ENCODE measurements at places on chromosomes 5 and 9.

DNA sequence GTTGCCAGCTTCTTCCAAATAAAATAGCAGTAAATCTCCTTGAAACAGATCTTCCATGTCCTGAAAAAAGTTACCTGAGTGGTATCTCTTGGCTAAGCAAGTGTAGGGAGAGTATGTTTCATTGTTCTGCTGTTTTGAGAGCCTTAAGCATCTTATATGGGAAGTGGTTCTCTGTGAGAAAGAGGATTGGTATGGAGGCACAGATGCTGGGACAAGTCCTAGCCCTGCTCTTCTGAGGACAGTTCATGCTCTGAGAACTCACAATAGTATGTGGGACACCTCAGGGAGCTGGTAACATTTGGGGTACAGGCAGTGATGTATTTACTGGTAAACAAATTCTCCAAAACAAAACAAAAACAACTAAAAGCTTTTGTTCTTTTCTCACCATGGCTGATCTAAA lies 2.0 kb downstream of the PPP3R2 start:
- DNase-seq, result no peak

- no peak for DNase-seq
Observed at GRCh38 chr9:5499889-5500398, 10.4 kb upstream of the PDCD1LG2 start.

DNA sequence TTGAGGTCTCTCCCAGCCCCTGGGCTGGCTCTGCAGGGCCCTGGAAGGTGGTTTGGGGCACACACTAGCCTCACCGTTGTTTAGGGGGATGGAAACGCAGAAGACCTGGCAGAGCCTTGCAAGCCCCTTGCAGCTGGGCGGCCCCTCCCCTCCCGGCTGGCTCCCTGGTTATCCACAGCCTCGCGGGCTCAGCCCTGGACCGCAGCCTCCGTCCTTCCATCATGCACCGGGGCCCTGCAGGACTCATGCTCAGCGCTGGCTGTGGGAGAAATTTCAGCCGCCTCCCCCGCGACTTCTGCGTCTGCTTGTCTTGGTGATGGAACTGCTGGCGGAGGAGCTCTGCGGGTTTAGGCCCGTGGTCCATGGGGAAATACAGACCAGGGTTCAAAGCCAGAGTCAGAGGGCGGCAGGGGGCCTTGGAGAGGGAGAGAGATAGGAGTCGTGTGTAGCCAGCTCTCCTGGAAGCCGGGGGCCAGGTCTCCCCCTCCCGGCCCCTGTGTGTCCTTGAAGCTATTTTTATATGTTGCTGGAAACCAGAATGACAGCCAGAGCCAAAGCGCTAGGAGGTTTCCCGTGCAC lies 75.8 kb upstream of the IER5L start:
- DNase-seq, result no peak

- DNase-seq, result no peak
Observed at GRCh38 chr9:116447934-116448333, 239.2 kb upstream of the TRIM32 start.

DNA sequence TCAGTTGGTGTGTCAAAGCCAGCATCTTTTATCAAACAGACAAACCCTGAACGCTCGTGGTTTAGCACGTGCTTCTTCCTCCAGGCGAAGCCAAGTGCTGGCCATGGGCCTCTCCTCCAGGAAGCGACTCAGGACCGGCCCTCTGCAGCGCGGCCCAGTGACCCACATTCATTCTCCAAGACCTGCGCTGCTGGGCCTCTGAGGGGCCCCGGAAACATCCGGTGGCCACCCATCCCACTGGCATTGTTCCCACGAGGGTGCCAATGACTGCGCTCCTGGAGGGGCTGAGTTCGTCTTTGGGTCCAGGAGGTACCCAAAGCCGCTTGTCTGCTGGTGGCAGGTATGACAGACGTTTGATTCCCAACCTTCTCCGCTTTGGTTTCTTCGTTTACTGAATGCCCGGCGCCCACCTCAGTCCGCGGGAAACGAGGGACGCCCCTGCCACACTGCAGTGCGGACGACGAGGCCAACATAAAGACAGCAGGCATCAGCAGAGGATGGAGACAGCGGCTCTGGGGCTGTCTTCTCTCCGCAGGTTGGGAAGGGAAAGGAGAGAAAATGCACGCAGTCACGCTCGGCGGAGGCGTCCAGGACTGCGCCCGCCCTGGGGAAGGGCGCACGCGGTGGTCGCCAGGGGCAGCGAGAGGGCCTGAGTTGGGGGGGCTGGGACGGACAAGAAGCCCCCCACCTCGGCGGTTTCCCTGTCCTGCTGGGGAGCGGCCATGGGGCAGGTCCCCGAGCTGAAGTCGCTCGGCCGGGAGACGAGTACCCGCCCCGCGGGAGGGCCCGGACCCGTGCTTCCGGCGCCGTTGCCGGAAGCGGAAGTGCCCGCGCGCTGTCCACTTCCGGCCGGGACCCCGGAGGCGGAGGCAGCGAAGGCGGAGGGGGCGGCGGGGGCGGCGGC lies at the start of gene EXOC3:
EXOC3 (plus strand) TSS at position 842 of the 904 bp plus-strand sequence. CDS start 3,030 bp downstream, outside the sequence.
- peak; percentile 61 for DNase-seq

- DNase-seq, result no peak
Observed at GRCh38 chr5:14436801-14437542, 144.6 kb upstream of the OTULINL start.

DNA sequence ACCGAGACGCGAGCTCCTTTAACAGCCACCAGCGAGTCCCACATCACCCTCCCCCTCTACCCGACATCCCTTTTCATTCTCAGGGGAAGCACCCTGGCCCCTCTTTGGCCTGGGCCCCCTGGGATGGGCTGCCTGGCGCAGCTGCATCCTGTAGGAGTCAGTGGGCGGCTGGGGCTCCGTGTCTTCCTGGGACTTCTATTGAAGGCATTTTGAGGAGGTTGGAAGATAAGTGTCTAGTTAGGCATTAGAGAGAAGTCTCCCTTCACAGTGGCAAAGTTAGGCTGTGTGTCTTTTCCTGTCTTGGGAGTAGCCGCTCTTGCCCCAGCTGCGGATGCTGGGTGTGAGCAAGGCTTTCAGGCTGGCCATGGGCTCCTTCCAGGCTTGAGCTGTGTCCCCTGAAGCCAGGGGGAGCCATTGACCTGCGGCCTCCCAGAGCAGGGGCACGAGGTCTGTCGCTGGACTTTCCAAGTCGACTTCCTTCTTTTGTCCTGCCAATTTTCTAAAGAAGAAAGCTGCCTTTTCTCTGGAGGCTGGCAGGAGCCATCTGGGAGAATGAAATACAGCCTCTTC lies 18.6 kb upstream of the NKD2 start:
- no peak for DNase-seq

- no peak for DNase-seq
Observed at GRCh38 chr9:128409450-128409849, 11.2 kb upstream of the CERCAM start.

DNA sequence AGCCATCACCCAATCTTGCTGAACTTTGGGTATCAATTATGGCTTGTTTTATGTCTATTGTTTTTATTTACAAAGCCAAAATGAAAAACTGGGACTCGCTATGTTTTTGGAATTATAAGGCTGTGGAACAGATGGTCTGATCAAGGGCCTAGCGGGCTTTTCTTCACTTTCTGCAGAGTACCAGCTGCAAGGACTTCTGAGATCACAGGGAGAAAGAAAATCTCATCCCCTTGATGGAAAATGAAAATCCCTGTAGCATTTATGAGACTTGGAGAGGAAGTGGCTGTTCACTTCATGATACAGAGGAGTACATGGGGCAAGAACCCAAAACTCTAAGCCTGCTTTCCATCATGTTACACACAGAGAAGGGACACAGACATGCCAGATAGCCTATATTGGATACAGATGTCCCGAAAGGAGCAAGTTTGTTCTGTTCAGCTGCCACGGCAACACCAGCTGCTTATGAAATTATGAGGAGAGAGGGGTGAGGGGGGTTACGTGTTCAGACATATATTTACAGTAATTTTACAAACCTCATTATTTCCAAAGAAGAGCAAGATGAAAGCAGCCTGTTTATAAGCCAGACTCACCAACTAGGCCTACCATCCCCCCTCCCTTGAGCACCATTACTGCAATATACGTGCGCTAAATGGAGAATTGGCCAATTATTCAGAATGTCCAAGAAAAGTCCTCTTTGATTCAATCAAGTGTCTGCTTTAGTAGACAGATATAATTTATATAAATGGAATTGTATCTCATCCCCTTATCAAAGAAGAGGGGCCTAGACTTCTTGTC lies 220.0 kb downstream of the MARCHF11 start:
- no peak for DNase-seq

DNA sequence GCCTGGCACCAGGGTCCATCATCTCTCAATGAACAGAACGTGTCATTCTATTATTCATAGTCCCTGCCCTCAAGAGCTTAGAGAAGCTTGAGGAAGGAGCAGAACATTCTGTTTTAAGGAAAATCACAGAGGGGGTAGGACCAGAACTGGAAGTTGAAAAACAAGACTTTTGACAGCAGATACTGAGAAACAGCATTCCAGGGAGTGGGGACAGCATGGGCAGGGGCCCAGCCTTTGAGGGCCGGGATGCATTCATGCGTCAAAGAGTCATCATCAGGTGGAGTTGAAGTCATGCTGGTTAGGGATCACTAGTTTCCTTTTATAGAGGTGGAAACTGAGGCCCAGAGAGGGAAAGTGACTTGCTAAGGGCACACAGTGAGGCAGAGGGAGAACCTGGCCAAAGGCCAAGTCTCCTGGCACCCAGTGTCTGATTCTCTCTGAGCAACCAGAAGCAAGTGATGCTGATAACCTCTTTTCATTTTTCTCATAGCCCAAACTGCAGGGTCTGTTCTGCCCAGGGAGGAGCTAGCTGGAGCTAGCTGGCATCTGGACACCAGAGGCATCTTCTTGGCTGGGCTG lies 41.5 kb upstream of the STXBP1 start:
- DNase-seq, result no peak

GRCh38 chr9:89850631-89851325 lies 246.0 kb downstream of the GADD45G start:
- DNase-seq, result no peak

GRCh38 chr5:11981986-11982385 lies 77.7 kb upstream of the CTNND2 start:
- no peak for DNase-seq

GRCh38 chr5:159218595-159219023 lies 9.3 kb upstream of the RNF145 start:
- no peak for DNase-seq

DNA sequence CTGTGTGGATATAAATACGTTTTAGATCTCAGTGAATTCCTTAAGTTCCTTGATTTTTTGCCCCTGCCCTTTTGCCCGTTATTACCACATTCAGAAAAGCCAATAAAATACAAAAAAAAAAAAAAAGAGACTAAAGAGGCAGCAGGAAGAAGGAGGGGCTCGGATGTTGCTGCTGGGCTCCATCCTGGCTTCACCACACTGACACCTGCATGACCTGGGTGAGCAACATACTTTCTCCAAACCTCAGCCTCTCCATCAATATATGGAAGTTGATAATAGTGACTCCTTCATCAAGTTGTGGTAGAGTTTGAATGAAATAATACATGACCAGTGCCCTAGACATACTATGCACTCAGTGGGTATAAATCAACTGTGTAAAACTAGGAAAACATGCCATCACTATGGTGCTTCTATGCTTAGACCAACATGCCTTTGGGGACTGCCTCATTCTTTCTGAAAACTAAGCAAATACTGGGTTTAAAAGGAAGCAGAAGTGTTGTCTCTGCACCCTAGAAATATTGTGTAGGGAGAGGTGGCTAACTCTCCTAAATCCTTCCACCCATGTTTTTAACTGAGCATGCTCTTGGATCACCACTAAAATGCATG lies 243.0 kb downstream of the PIK3R1 start:
- no peak for DNase-seq

GRCh38 chr5:71537687-71538086 lies 49.5 kb upstream of the MCCC2 start:
- no peak for DNase-seq

GRCh38 chr5:137648361-137648760 lies 87.5 kb downstream of the KLHL3 start:
- no peak for DNase-seq

- DNase-seq, result no peak
Observed at GRCh38 chr9:135611142-135611874, 28.0 kb downstream of the GLT6D1 start.

DNA sequence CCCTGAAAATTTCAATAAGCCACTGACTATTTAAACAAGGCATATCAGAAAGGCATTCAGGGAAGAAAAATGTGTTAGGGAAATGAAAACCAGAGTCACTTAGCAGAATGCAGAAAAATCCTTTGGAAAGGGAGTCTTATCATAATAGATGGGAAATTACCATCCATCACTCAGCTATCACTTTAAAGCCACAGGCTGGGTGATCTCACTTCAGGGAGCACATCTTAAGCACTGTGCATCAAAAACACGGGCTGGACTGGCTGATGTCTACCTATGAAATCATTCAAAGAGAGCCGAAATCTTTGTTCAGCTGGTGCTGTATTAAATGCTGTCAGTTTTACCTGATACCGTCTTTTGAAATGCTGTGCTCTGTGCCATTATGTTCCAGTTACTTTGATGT lies 73.5 kb downstream of the C9orf57 start:
- no peak for DNase-seq

DNA sequence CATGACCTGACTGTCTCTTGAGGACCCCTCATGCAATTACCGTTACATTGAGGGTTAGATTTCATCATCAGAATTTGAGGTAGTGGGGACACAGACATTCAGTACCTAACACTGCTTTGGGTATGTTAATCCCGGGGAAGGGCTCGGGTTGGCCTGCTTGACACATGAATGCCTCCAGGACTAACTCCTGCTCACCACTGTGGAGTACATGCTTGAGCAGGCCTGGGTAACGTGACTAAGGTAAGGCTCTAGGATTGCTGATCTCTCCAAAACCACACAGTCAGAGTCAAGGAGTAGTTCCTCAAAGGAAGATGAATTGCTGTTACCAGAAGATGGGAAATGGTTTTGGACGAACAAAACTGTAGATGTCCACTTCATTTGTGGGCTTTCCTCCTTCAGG lies 376.3 kb upstream of the ZNF462 start:
- no peak for DNase-seq

- DNase-seq, result no peak
Observed at GRCh38 chr9:18294229-18294628, 179.7 kb upstream of the ADAMTSL1 start.

DNA sequence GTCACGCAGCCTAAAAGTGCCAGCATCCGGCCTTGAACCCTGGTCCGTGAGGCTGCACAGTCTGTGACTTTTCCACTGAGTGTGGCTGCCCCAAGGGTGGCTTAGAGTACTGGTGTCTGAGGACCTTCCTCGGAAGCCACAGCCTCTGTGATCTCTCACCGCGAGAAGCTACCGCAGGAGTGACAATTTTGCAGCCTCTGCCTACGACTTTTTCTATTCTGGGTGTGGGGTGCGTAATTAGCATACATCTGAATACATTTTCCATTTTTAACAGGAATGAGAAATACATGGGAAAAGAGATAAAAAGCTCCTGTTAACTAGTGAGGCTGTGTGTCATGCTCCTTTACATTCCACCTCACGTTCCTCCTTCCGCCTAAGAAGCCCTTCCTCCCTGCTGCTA lies 48.3 kb upstream of the HRH2 start:
- no peak for DNase-seq

DNA sequence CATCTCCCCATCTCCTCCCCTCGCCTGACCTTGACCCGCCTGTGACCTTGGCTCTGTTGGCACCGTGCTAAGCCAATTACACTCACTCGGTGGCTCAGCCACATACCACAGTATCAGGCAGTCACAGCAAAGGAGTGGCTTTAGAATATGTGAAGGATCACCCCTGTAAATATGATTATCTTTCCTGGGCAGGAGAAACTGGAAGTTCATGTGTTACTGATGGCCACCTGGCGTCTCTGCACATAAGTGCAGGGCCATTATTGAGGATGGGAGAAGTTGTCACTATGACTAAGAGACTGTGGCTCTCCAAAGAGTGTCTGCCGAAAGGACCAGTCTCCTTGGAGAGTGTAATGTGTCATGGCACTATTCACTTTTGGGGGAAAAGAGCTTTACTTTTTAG lies 116.9 kb upstream of the S1PR3 start:
- no peak for DNase-seq
